Regular cardiac myocyte (primary cell): ENCODE measurements at places on chromosomes 1 and 21. TPM values are rescaled to one million over a fixed set of nuclear protein-coding genes. Genes with fewer than 3 reads are reported as not detected.

MATN1 gene
- 0.28 TPM in 1 of 2 replicates, not detected in the other for total RNA-seq

GBP3 gene
- 24.2 and 63.6 TPM in 2 replicates for total RNA-seq

BSDC1 gene
- 46.6 and 83.4 TPM in 2 replicates for total RNA-seq

ACTL8 gene
- 0.19 TPM in 1 of 2 replicates, not detected in the other for total RNA-seq

KCNH1 gene
- total RNA-seq: 0.19 TPM in 1 of 2 replicates, not detected in the other

SELENON gene
- 10.0 and 11.8 TPM in 2 replicates for total RNA-seq
